Hematopoietic multipotent progenitor cell treated with erythropoietin and hydrocortisone succinate and interleukin-3 and kit ligand, for 6 days (in vitro differentiated cells): ENCODE measurements at places on chromosomes 2 and 18.
A peak's percentile ranks its signal among the peaks of the same experiment; 100 is the strongest.

GRCh38 chr18:60157810-60158209 is 214.8 kb downstream of the MC4R start:
- no peak for DNase-seq

GRCh38 chr2:188522517-188522916 is 230.8 kb downstream of the GULP1 start:
- no peak for DNase-seq

- DNase-seq = no peak
Measured at GRCh38 chr2:1032030-1032429, 81.4 kb downstream of the SNTG2 start.

DNA sequence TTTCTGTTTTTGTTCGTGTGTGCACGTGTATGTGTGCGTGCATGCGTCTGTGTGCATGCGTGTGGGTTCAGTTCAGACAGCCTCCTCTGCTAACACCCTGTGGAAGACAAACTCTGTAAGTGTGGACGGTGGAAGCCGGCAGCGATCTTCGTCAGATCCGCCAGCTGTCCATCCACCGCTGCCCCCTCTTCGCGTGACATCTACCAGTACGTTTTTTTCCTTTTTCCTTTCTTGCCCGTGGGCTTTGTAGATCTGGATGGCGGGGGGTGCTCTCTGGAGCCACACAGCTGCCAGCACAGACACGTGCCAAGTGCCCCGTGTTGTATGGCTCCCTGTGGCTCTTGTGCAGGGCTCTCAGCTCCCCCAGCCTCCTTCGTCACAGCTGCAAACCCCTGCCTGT is 32.3 kb downstream of the ITGB1BP1 start:
- no peak for DNase-seq

DNA sequence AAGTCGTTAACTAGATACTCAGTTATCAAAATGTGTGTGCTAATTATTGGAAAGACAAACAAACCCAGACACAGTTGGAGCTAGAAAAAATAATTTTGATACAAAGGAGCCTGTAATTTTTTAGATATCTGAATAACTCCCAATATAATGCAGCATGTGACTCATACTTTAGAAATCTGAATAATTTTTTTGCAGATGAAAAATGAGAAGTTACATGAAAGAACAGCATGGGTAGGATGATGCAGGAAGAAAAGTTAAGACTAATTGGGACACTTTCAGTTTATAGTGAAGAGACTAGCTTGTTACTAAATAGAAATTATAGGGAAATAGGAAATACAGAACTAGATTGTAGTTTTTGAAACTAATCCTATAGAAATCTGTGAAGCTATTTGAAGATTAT is 945.8 kb downstream of the CBLN2 start:
- DNase-seq = no peak

GRCh38 chr2:207216457-207216856 is 50.7 kb upstream of the KLF7 start:
- no peak for DNase-seq

GRCh38 chr18:73594749-73595148 is 552.9 kb downstream of the FBXO15 start:
- no peak for DNase-seq

GRCh38 chr2:12828980-12829379 is 112.2 kb downstream of the TRIB2 start:
- no peak for DNase-seq

GRCh38 chr18:31056296-31056695 is 13.8 kb upstream of the DSC3 start:
- DNase-seq = no peak

- no peak for DNase-seq
Measured at GRCh38 chr2:173881886-173882285, 83.3 kb downstream of the SP3 start.

GRCh38 chr2:203718087-203718486 is 11.6 kb downstream of the CD28 start:
- DNase-seq = peak; percentile 91

DNA sequence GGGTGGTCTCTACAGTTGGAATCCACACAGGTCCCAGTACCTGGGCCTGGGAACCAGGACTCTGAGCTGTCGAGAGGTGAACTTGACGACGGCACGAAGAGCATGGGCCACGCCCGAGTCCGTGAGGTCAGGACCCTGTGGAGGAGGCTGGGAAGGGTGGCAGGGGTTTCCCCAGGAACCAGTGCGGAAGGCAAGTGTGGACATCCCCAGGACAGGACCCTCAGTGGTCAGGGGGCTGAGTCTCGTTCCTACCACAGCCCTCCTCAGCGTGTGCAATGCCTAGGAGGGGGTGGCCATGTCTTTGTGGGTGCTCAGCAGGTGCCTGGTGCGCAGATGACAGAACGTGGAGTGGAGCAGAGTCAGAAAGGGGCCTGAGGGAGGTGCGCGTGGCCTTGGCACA is 335.6 kb upstream of the SALL3 start:
- no peak for DNase-seq

- DNase-seq = no peak
Measured at GRCh38 chr2:144982481-144982880, 462.6 kb upstream of the ZEB2 start.

GRCh38 chr2:123870206-123870880 is 154.7 kb upstream of the CNTNAP5 start:
- no peak for DNase-seq

GRCh38 chr2:174016447-174016846 is 51.3 kb upstream of the SP3 start:
- no peak for DNase-seq

- no peak for DNase-seq
Measured at GRCh38 chr2:85011747-85012146, 40.8 kb downstream of the KCMF1 start.

- no peak for DNase-seq
Measured at GRCh38 chr2:104289651-104290565, 564.0 kb upstream of the POU3F3 start.

DNA sequence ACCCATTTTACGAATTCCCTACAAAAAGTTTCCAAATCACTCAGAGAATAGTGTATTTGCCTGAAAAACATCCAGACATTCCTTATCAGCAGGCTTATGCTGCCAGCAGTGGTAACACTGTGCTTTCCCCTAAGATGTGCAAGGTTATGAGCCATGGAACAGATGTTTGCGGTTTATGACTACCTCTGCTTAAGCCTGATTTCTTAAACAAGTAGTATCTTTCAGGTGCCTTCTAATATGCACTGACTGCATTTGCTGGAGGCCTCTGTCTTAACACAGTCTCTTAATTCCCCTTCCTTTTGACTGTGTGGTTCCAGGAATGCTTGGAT is 54.8 kb downstream of the CDC42EP3 start:
- no peak for DNase-seq

GRCh38 chr2:65485839-65486238 is 53.4 kb upstream of the SPRED2 start:
- DNase-seq = no peak

DNA sequence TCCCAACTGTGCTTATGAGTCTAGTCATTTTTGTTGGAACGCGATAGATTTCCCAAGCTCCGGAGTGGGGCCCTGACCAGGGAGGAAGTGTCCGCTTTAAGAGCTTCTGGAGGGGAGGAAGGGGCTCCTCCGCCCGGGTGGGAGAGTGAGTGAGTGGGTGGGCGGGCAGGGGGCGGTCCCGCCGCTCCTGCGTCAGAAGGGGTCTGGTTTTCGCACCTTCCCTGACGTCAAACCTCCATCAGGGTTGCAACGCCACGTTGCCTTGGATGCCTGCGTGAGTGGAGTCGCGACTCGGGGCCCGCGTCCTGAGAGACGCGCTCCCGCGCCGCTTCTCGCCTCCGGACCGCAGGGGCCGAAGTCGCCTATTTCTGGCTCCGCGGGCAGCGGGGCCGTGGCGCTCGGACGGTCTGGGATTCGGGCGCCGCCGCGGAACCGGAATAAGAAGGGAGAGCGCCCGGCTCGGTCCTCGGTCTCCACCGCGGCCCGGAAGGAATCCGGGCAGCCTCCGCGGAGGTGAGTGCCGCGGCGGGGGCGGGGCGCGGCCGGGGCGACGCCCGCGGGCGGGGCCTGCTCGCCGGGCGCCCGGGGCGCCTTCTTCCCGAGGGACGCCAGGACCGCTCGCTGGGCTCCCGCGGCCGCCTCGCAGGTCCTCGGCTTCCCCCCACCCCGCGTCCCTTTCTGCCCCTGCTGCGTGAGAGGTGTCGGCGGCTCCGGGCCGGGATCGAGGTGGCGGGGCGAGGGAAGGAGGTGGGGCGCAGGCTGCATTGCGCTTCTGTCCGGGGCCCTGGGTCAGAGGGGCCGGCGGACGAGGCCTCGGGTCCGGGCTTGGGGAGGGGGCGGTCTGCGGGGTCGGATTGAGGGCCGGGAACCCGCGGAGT is at the start of gene ZDBF2:
TSS of gene ZDBF2 (plus strand) at position 230 of the 878 bp plus-strand sequence. CDS start 7,187 bp downstream, outside the sequence.
- peak; percentile 35 for DNase-seq

GRCh38 chr18:50659091-50660003 is 99.5 kb downstream of the MAPK4 start:
- DNase-seq = no peak

GRCh38 chr2:206435742-206436141 is 7.6 kb upstream of the ADAM23 start:
- no peak for DNase-seq

DNA sequence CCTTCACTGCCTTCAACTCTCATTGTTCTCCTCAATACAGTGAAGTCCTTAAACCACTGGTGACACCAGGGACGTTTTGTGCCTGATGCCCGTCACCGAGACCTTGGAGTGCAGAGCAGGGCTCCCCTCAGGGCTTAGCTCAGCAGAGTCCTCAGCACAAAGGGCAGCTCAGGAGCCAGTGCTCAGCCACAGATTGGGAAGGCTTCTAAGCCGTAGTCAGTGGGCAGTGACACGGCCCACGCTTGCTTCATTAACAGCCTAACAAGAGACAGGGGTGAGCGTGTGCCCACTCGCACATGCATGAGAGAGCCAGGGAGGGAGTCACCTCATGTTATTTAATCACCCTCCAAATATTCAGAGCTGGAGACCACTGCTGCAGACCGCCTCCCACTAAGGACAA is 137.5 kb downstream of the SH3RF3 start:
- no peak for DNase-seq

- DNase-seq = peak; percentile 88
Measured at GRCh38 chr2:65081232-65081685, 25.0 kb downstream of the CEP68 start.

GRCh38 chr2:232332940-232333259 is 45.7 kb upstream of the ALPP start:
- no peak for DNase-seq

DNA sequence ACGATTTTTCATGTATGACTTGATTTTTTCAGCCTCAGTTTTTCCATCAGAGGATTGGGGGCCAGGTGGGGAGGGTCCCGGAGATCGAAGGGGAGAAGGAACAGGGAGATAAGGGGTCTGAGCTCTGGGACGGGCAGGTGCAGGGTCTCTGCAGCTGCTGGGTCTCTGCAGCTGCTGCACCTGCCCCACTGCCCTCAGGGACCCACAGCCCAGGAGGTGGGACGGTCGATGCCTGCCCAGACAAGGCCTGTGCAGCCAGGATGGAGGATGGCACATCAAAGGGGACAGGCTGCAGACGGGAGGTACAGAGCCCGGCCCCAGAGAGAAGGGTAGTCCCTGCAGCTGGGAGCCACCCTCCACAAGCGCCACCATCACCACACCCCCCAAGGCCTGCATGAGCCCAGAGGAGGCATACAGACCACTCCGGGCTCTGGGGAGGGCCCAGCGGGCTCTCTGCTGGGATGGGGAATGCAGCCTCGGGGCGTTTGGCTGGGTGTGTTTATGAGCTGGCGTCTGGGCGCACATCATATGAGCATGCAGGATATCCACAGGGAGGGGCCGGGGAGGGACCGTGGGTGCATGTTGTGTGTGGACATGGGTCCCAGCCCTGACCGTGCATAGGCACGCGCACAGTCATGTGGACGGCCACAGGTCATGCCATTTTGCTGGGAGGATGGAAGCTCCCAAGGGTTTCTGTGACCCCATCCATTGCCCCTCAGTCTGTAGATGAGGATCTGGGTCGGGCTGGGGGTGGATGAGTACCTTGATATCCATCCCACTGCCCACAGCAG is 34.9 kb upstream of the GPC1 start:
- DNase-seq = no peak

- no peak for DNase-seq
Measured at GRCh38 chr18:45559258-45559657, 56.0 kb upstream of the SLC14A2 start.

DNA sequence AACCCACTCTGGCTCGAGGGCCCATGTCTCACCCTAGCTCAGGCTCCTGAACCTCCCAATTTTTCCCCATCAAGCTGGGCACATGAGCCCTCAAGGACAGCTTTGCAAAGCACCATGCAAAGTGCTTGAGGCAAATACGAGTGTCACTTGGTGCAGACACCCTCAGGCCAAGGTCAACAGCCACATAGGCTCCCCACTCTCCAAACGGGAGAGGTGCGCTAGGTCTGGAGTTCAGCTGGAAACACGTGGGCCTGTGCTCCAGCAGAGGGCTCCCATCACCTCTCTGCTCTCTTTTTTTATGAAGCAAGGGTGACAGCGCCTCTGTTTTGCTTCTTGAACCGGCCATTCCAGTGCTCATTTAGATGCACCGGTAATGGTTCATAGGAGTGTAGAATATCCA is 11.9 kb upstream of the ARHGAP25 start:
- no peak for DNase-seq

GRCh38 chr18:59145055-59145454 is 5.4 kb downstream of the SEC11C start:
- no peak for DNase-seq
